Activated CD8-positive, alpha-beta T cell treated with anti-CD3 and anti-CD28 coated beads, Interleukin-2, amount 10 ng/mL, durations not matched to agents 7 days and 5 days (primary cell): ENCODE measurements at places on chromosomes 6 and 20.
A peak's percentile ranks its signal among the peaks of the same experiment; 100 is the strongest.

GRCh38 chr20:32091888-32092346 is 17.6 kb upstream of the TM9SF4 start:
- peak; percentile 87 for DNase-seq

- peak; percentile 32 for DNase-seq
Measured at GRCh38 chr20:20505554-20505953, 137.7 kb downstream of the INSM1 start.

- no peak for DNase-seq
Measured at GRCh38 chr6:158053377-158054313, 72.0 kb downstream of the SYNJ2 start.

DNA sequence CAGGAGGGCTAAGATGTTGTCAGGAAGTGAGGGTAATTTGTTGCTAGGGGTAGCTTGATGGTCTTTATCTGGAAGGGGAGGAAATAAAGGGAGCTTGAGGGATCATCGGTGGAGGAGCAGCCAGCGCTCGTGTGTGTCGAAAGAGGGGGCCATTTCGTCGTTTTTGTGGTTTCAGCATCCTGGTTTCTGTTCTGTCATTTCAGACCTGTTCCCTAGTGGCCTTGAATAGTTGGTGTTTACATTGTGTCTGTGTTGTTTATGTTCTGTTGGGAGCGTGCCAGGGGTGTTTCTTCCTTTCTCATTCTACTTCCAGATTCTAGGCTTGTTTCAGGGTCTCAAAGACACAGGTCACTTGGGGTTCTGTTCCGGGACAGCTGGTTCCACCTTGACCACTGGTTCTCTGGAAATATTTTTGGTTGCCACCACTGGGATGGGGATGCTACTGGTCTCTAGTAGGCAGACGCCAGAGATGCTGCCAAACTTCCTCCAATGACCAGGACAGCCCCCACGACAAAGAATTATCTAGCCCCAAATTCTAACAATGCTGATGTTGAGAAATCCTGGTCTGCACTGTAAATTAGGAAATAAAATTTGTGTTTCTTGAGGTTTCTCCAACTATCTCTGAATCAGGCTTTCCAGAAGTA is 113.9 kb upstream of the NAA20 start:
- DNase-seq: no peak

- DNase-seq: no peak
Measured at GRCh38 chr6:90803956-90804355, 217.1 kb upstream of the MAP3K7 start.

DNA sequence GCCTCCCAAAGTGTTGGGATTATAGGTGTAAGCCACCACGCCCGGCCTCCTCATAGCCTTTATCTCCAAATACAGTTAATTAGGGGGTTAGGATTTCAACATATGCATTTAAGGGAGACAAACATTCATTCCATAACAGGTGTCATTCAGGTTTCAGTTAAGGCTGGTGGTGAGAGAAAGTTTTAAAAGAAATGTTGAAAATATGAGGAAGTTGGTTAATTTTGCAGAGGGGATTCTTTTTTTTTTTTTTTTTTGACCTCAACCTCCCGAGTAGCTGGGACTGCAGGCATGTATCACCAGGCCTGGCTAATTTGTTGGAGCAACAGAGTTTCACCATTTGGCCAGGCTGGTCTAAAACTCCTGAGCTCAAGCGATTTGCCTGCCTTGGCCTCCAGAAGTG is 12.5 kb upstream of the EBF4 start:
- no peak for DNase-seq

DNA sequence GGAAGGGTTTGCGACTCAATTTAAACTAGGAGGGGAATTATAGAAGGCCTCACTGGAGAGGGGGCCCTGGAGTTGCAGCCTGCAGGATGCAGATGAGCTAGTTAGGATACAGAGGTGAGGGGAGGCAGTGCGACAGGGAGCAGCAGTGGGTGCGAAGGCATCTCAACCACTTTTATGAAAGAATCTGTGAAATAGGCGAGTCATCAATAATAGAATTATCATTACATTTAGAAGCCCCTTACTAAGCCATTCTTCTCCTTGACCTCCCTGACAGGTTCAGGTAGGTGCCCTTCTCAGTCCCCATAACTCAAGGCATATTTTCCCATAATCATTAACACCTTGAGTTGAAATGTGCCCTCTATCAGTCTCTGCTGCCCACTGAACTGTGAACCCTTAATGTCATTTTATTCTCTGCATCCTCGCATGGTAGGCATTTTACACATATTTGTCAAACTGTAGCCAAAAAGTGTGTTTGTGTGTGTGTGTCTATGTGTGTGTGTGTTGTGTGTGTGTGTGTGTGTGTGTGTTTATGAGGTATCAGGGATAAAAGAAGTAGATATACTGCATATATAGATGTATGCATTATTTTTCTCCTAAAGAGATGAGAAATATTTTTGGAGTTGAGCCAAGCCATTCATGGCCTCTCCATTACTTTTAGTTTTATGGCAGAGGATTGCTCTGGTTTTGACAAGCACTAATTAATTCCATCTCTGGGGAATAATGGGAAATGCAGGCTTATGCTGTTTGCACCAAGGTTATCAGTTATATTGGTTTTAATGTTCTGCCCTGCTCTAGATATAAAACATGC is 898.8 kb downstream of the KIF16B start:
- DNase-seq: no peak

DNA sequence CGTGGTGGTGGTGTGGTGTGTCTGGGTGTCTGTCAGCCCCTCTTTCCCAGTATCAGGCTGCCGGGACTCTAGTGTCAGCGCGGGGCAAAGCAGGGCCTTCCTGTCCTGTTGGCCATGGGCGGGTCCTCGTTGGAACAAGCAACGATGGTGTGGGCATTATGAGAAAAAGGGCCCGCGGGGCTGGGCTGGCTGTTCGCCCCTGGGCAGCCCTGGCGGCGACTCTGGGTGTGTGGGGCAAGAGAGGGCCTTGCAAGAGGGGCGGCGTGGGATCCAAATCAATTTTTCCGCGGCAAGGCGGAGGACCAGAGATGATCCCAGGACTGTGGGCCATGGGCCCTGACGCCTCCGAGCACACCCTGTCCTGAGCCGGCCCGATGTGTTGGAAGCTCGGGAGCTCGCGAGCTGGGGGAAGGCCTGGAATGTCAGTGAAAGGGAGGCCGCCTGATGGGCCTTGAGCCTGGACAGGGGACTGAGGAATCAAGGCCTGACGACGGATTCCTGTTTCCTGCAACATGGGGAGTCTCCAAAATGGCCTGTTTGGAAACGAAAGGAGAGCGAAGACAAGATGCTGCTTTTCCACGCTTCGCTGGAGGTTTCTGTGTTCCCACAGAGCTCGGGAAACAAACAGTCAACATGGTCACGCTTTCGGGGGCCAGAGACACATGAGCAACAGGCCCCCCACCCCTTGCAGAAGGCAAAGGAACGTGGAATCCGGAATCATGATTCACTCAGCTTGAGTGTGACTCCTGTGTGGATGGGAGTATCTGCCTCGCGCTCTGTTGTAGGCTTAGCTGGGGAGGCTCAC is 364.7 kb upstream of the DEFB115 start:
- DNase-seq: no peak

DNA sequence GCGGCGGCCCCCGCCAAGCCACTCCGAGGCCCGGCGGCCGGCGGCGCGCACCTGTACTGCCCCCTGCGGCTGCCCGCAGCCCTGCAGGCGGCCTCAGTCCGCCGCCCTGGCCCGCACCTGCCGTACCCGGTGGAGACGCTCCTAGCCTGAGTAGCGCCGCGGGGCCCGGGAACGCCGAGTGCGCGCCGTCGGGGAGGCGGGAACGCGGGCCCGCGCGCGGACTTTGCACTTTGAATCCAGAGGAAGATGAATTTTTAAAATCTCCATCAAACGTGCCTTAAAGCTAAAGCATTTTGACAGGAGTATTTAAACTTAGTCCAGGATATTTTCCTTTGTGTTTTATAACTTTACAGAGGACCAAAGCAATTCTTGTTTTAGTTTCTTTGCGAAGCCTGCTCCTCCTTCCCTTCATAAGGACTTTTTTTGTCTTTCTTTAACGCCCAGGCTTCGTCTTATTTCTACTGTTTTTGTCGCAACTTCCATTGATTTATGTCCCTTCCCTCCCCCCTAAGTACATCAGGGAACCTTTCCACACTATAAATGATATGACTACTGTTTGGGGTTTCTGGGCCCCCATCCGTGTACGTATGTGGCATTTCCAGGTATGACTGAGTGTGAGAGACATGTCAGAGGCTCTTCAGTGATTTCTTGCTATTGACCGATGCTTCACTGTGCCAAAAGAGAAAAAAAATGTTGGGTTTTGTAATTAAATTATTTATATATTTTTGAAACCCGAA is 2.0 kb downstream of the FOXQ1 start:
- no peak for DNase-seq

DNA sequence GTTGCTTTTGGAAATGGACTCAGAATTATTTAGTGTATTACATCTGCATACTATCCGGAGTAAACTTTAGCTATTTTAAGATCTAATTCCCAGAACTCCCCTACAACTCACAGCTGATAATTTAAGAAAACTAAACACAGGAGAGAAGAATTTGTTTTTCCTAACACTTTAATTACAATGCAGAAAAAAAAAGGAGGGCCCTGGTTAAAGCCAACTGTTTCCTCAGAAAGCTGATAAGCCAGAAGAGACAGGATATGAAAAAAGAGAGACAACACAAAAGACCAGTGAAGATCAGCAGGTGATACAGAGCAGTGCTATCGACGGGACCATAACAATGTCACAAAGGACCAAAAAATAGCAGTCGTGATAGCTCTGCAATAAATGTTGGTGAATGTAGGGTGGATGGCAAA is 5.8 kb downstream of the IFNGR1 start:
- DNase-seq: no peak

DNA sequence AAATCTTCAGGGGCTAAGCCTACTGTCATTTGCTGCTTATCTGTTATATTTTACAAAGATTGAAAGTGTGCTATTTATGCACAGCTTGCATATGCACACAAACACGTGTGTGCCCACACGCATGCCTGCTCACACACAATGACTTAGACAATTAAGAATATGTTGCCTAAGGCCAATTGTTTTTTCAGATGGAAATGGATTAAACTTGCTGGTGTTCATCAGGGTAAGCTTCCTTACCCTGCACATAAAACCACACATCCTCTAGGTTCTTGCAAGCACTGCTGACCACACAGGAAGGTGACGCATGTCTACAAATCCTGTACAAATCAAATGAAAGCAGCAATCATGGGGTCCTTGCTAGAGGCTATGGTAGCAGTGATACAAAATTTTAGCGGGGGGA is 58.4 kb downstream of the GJA10 start:
- peak; percentile 85 for DNase-seq

- no peak for DNase-seq
Measured at GRCh38 chr6:2979819-2980464, 8.6 kb upstream of the SERPINB6 start.

GRCh38 chr20:2800521-2801285 is at the start of gene CPXM1:
CPXM1 (minus strand) TSS chr20:2800627; CDS start chr20:2800572, 55 bp downstream.
- no peak for DNase-seq

DNA sequence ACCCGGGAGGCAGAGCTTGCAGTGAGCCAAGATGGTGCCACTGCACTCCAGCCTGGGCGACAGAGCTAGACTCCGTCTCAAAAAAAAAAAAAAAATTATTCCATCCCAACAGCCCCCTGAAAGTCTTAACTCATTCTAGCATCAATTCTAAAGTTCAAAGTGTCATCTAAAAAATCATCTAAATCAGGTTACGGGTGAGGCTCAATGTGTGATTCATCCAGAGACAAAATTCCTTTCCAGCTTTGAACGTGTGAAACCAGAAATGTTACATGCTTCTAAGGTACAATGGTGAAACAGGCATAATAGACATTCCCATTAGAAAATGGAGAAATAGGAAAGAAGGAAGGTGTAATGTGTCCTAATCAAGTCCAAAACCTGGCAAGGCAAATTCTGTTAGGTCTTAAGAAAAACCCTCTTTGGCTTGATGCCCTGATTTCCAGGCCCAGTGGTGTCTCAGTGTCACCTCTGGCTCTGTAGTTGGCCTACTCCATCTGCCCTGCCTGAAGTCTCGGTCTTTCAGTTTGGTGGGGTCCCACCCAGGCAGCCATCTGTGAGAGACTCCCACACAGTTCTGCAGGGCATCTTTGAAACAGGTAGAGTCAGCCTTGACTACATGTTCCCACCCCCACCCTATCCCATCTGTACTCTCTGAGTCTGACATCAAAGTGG is 43.5 kb downstream of the HFE start:
- DNase-seq: no peak

DNA sequence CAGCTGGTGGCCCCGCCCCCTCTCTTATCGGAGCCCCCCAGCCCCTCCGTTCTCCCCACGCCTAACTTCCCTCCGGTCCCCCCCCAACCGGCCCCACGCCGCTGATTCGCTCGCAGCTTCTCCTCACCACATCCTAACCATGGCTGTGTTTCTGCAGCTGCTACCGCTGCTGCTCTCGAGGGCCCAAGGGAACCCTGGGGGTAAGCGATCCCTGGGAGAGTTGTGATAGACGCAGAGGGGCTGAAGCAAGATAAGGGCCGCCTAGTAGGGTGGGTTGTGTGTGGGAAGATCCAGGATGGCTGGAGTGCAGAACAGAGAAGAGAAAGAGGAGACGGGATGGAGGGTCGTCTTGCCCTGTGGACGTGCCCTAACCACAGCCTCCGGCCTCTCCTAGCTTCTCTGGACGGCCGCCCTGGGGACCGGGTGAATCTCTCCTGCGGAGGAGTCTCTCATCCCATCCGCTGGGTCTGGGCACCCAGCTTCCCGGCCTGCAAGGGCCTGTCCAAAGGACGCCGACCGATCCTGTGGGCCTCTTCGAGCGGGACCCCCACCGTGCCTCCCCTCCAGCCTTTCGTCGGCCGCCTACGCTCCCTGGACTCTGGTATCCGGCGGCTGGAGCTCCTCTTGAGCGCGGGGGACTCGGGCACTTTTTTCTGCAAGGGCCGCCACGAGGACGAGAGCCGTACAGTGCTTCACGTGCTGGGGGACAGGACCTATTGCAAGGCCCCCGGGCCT is at the start of gene MPIG6B:
TSS of gene MPIG6B (plus strand) at position 129 of the 735 bp plus-strand sequence. CDS start at position 140, 11 bp downstream.
- DNase-seq: peak; percentile 39

- DNase-seq: peak; percentile 66
Measured at GRCh38 chr6:33914645-33915044, 110.8 kb upstream of the MLN start.

DNA sequence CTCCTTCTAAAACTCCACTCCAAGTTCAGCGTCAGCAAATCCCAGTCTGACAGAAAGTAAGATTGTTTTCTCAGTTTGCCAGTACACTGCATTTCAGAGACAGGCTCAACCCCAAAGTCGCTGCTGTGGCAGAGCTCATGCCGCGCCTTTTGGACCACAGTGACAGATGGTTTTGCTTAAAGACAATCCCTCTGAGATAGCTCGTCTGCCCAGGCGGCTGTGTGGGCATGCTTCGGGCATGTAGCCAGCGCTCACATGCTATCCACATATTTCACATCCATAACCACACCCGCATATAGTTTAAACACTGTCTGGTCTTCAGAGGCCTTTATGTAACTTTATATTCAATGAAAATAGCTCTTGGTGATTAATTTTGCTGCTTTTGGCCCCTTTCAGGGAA is 14.7 kb upstream of the PXDC1 start:
- DNase-seq: no peak

- DNase-seq: peak; percentile 89
Measured at GRCh38 chr6:37182736-37183590, 13.0 kb downstream of the PIM1 start.

- DNase-seq: no peak
Measured at GRCh38 chr20:6979621-6980020, 212.1 kb downstream of the BMP2 start.

- DNase-seq: no peak
Measured at GRCh38 chr6:157638779-157639178, 184.3 kb upstream of the SNX9 start.

GRCh38 chr6:134240665-134241431 is 77.1 kb downstream of the SGK1 start:
- peak; percentile 85 for DNase-seq
